ENCODE measurements at places on chromosomes 12 and 14. TPM values are rescaled to one million over a fixed set of nuclear protein-coding genes. Genes with fewer than 3 reads are reported as not detected.

PNP gene
- 25.9 TPM for total RNA-seq

GRCh38 chr14:93951635-93952540, 24.5 kb downstream of the ASB2 start:
- DNase-seq: no peak
- no peaks in the 10 kb centered on the region for H3K36me3 ChIP-seq
- H3K27me3 ChIP-seq: peaks cover 13% of the 10 kb centered on the region
- no peak overlapping the region for H3K27ac ChIP-seq
- H3K4me3 ChIP-seq: no peak overlapping the region
- peaks cover 34% of the 10 kb centered on the region for H3K4me1 ChIP-seq

DNA sequence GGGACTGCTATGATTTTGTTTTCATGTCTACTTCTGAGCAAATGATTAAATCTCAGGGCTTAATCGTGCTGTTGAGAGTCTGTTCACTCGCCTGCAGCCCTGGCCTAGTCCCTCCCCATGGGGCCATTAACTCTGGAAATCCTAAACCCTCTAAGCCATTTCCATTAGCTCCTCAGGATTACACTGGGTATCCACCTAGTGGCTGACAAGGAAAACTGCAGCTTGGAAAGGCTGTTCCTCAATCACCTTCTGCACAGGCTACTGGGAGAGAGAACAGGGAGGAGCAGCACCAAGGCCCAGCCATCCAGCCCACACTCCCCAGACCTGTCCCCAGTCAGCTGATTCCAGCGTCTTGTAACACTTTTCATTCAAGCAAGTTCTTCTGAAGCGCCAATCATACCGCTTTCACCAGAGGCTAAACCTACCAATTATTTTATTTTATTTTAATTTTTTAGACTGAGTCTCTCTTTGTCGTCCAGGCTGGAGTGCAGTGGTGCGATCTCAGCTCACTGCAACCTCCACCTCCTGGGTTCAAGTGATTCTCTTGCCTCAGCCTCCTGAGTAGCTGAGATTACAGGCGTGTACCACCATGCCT, 48.7 kb downstream of the NEUROD4 start:
- H3K4me1 ChIP-seq: peaks cover 61% of the 10 kb centered on the region
- H3K36me3 ChIP-seq: no peaks in the 10 kb centered on the region
- peak; percentile 58 for DNase-seq
- H3K27me3 ChIP-seq: peaks cover 13% of the 10 kb centered on the region

- H3K4me3 ChIP-seq: no peak overlapping the region
- DNase-seq: no peak
- no peaks in the 10 kb centered on the region for H3K27me3 ChIP-seq
- H3K27ac ChIP-seq: no peak overlapping the region
Observed at GRCh38 chr12:17691369-17691768, 398.6 kb downstream of the RERGL start.

DNA sequence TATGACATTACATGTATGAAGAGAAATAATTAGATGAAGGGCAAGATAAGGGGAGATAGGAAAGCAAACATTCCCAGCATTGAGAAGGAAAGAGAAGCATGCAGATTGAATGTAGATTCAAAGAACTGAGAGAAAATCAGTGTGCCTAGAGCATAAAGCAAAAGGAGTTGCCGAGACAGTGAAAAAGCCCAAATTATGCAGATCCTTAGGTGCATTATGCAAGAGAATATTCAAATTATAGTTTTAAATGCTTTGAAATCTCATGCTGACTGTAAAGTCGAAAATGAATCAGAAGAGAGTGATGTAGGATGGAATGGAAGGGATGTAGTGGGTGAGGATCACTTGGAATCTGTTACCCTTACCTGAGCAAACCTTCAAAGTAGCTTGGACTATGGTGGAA, 49.9 kb downstream of the PPP4R4 start:
- no peaks in the 10 kb centered on the region for H3K4me1 ChIP-seq
- DNase-seq: no peak
- H3K4me3 ChIP-seq: no peak overlapping the region
- H3K27me3 ChIP-seq: peaks cover 1% of the 10 kb centered on the region
- no peak overlapping the region for H3K27ac ChIP-seq

SMIM41 gene
- total RNA-seq: 0.88 TPM

- no peak overlapping the region for H3K27ac ChIP-seq
- peaks cover 8% of the 10 kb centered on the region for H3K4me1 ChIP-seq
- H3K36me3 ChIP-seq: peaks cover 4% of the 10 kb centered on the region
- no peaks in the 10 kb centered on the region for H3K27me3 ChIP-seq
Observed at GRCh38 chr12:110035534-110036104, 12.7 kb downstream of the C12orf76 start.

- DNase-seq: no peak
- H3K27me3 ChIP-seq: no peaks in the 10 kb centered on the region
- H3K4me1 ChIP-seq: peaks cover 8% of the 10 kb centered on the region
- H3K27ac ChIP-seq: no peak overlapping the region
- H3K36me3 ChIP-seq: peaks cover 5% of the 10 kb centered on the region
Observed at GRCh38 chr12:71400481-71400880, 39.1 kb upstream of the LGR5 start.

DNA sequence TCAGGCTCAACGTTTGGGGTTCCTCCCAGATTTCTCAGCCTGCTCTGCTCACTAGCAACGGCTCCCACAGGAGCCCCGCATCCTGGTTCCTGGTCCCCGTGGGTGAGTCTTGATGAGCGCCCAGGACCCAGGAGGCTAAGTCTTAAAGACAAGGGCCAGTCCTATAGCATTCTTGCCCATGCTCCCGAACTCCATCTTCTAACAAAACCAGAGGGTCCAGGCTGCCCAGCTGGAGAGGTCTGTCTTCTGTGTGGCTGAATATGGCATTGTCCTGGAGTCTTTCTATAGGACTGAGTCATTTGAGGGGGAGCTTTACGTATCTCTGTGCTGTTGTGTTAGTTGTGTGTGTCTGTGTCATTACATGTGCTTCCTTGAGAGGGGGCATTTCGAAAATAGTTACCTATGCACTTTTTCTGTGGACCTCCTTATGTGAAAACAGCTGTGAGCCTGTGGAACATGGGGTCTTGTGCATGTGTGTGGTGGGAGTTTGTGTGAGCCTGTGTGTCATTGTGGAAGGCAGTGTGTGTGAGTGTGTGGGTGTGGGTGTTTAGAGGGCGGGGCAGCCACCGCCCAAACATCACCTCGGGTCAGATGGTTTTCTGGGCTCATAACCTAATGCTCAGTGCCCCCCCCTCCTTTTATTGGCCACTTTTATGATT, 9.1 kb upstream of the TBX5 start:
- peaks cover 45% of the 10 kb centered on the region for H3K27me3 ChIP-seq
- no peak for DNase-seq
- H3K36me3 ChIP-seq: no peaks in the 10 kb centered on the region
- H3K27ac ChIP-seq: no peak overlapping the region
- H3K4me3 ChIP-seq: no peak overlapping the region

GRCh38 chr12:122894193-122895121, 1.5 kb downstream of the VPS37B start:
- H3K4me3 ChIP-seq: peak overlapping the region; percentile 92
- no peak overlapping the region for H3K27ac ChIP-seq
- H3K36me3 ChIP-seq: peaks cover 5% of the 10 kb centered on the region
- H3K4me1 ChIP-seq: peaks cover 14% of the 10 kb centered on the region

- peaks cover 2% of the 10 kb centered on the region for H3K27me3 ChIP-seq
- no peaks in the 10 kb centered on the region for H3K36me3 ChIP-seq
- H3K27ac ChIP-seq: no peak overlapping the region
- no peak overlapping the region for H3K4me3 ChIP-seq
- no peak for DNase-seq
- H3K4me1 ChIP-seq: no peaks in the 10 kb centered on the region
Observed at GRCh38 chr12:117820216-117820907, 148.4 kb downstream of the KSR2 start.

GPR132 gene
- total RNA-seq: not detected

LRRC9 gene
- total RNA-seq: 1.3 TPM

- no peaks in the 10 kb centered on the region for H3K27me3 ChIP-seq
- H3K4me1 ChIP-seq: peaks cover 10% of the 10 kb centered on the region
- no peak for DNase-seq
- H3K36me3 ChIP-seq: no peaks in the 10 kb centered on the region
Observed at GRCh38 chr14:98140862-98141530, 1131.0 kb downstream of the BCL11B start.

- H3K4me1 ChIP-seq: no peaks in the 10 kb centered on the region
- H3K27ac ChIP-seq: no peak overlapping the region
- no peak for DNase-seq
- H3K27me3 ChIP-seq: no peaks in the 10 kb centered on the region
- H3K4me3 ChIP-seq: no peak overlapping the region
- H3K36me3 ChIP-seq: peaks cover 4% of the 10 kb centered on the region
Observed at GRCh38 chr12:1322821-1323220, 271.6 kb downstream of the FBXL14 start.

- peaks cover 39% of the 10 kb centered on the region for H3K4me1 ChIP-seq
- peaks cover 14% of the 10 kb centered on the region for H3K27me3 ChIP-seq
- peaks cover 4% of the 10 kb centered on the region for H3K36me3 ChIP-seq
- peak overlapping the region; percentile 11 for H3K27ac ChIP-seq
- DNase-seq: no peak
- H3K4me3 ChIP-seq: no peak overlapping the region
Observed at GRCh38 chr14:50333014-50333509, 20.9 kb downstream of the DMAC2L start.

DNA sequence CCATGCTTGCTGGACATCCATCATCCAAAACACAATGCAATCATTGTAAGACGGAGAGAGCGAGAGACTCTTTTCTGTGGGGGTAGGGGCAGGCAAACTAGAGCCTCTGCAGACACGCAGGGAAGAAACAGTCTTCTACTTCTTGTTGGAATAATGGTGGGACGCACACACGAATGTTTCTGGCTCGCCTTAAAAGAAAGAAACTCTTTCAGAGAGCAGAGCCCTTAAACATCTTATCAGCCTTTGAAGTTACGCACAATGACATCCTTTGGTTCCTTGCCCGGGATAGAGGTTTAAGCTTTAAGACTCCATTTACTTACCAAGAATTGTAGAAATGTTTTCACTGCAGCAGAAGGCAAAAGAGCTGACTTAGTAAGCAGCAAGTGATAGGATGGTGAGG, 133.8 kb upstream of the FOXN3 start:
- no peaks in the 10 kb centered on the region for H3K27me3 ChIP-seq
- H3K4me3 ChIP-seq: no peak overlapping the region

DNA sequence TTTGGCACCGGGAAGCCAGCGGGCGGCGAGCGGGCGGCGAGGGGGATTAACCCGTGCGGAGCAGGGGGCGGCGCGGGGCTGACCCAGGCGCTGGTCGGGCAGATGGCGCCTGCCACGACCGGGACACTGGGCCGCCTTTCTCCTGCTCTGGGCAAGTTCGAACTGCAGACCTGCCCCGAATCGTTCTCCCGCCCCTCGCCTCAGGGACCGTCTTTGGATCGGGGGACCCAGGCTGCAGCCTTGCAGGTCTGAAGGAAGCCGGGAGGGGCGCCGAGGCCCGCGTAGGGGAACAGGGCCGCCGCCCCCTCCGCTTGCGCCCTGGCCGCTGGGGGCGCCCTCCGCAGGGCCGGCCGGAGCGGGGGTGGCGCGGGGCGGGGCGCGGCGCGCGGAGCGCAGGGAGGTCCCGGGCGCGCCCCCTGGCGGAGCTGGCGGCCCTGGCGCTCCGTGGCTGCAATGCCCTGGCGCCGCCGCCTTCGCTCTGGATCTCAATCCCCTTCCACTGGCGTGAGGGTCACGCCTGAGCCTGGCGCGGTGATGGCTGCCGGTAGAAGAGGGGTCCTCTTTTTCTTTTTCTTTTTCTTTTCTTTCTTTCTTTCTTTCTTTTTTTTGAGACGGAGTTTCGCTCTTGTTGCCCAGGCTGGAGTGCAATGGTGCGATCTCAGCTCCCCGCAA, 449 bp upstream of the LTBP2 start:
- DNase-seq: peak; percentile 91
- no peak overlapping the region for H3K27ac ChIP-seq
- H3K36me3 ChIP-seq: peaks cover 3% of the 10 kb centered on the region
- peaks cover 11% of the 10 kb centered on the region for H3K27me3 ChIP-seq
- peak overlapping the region; percentile 72 for H3K4me3 ChIP-seq

DNA sequence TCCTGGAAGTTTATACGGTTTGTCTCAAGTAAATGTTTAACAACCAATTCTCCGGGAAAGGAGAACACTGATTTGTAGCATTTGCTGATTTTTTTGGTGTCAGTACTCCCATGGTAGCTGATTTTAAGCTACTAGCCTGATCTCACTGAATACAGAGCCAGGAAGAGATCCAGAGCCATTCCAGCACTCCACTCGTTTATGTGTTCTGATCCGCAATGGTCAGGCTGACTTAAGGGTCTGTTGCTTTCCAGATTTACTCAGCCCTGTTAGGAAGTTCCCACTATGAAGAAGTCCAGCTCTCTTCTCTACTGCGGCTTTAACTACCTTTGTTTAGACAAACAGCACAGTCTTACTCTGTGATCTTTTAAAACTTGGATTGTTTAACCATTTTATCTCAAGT, 38.0 kb upstream of the NID2 start:
- DNase-seq: no peak
- H3K27me3 ChIP-seq: peaks cover 1% of the 10 kb centered on the region
- H3K4me1 ChIP-seq: no peaks in the 10 kb centered on the region
- H3K36me3 ChIP-seq: no peaks in the 10 kb centered on the region

DNA sequence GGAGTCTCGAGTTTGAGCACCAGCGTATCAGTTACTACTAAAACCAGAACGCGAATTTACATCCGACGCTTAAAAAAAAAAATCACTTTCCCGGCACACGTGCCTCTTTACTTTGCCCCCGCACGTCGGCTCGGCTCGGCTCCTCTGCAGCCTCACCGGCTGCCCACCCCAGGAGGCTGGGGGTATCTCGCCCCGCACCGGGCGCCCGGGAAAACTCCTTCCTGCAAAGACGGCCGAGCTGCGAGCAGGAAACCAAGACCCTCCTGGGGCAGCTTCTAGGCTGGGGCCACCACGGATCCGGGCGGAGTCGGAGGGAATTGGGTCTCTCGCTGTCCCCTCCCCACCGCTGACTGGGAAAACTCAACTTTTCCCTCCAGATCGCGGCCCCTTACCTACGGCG, 610 bp downstream of the VSIG10 start:
- H3K4me3 ChIP-seq: peak overlapping the region; percentile 94
- H3K4me1 ChIP-seq: peaks cover 3% of the 10 kb centered on the region
- H3K27me3 ChIP-seq: peaks cover 7% of the 10 kb centered on the region
- H3K27ac ChIP-seq: no peak overlapping the region

- H3K27ac ChIP-seq: no peak overlapping the region
- DNase-seq: no peak
- no peaks in the 10 kb centered on the region for H3K36me3 ChIP-seq
- H3K4me1 ChIP-seq: peaks cover 17% of the 10 kb centered on the region
Observed at GRCh38 chr14:105317546-105317945, 3.0 kb downstream of the PACS2 start.

- peaks cover 3% of the 10 kb centered on the region for H3K36me3 ChIP-seq
- no peak overlapping the region for H3K4me3 ChIP-seq
- no peak for DNase-seq
- H3K27ac ChIP-seq: no peak overlapping the region
Observed at GRCh38 chr12:120126635-120127005, 10.1 kb upstream of the RAB35 start.

GRCh38 chr14:69644814-69645213, 33.4 kb downstream of the SUSD6 start:
- H3K27me3 ChIP-seq: peaks cover 3% of the 10 kb centered on the region
- H3K4me3 ChIP-seq: no peak overlapping the region
- H3K4me1 ChIP-seq: peaks cover 41% of the 10 kb centered on the region

All from glutamatergic neuron (in vitro differentiated cells).